Panc1 (cell line): ENCODE measurements at places on chromosomes 11 and 22. TPM values are rescaled to one million over a fixed set of nuclear protein-coding genes. Genes with fewer than 3 reads are reported as not detected.

INSC gene
- 0.08 TPM for total RNA-seq

ASCL3 gene
- not detected for total RNA-seq

DNA sequence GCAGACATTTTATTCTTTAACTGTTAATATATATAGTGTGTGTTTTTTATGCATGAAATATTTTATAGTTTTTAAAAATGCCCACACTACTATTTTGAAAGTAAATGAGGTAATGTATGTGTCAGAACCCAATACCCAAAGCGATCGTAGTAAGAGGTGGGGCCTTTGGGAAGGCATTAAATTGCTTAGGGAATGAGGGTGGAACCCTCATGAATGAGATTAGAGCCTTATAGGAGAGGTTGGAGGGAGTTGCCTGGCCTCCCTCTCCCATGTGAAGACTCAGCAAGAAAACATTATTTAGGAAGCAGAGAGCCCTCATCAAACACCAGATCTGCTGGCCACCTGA lies 11.1 kb downstream of the KLHL35 start:
- H3K4me1 ChIP-seq, result peaks cover 18% of the 10 kb centered on the region
- no peaks in the 10 kb centered on the region for H3K36me3 ChIP-seq
- no peak overlapping the region for H3K4me3 ChIP-seq

GRCh38 chr11:18485913-18486528 lies 30.4 kb downstream of the LDHAL6A start:
- H3K27me3 ChIP-seq, result no peaks in the 10 kb centered on the region
- no peak overlapping the region for H3K4me3 ChIP-seq

DNA sequence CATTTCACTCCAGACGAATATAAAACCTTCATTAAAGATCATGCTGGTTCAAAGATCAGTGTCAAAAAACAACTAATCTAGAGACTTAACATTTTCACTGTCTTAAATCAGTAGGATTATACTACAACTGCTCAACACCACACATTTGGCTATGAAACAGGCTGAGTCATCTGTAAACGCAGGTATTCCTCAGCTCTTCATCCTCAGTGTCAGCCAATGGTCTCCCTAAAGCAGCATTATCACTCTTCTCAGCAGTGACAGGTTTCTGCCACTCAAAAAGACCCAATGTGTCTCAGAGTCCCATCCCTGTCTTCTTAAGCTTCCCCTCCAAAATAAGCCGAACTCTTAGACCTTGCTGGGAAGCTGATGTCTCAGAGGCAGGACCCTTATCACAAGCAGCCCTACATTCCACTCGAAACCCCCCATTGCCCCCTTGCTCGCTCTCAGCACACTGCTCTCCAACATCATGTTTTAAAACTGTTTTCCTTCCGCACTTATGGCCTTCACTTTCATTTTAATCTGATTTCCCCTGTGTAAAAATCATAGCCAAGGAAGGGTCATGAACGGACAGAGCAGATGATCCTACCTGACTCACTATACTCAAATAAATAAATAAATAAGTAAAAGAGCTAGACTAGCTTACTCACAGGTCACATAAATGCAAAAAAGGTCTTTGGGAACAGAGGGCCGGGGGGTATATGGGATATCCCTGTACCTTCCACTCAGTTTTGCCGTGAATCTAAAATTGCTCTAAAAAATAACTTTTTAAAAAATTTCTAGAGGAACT lies 23.0 kb downstream of the CDON start:
- DNase-seq, result no peak
- H3K27ac ChIP-seq, result no peak overlapping the region
- H3K4me1 ChIP-seq, result no peaks in the 10 kb centered on the region
- H3K4me3 ChIP-seq, result no peak overlapping the region

DNA sequence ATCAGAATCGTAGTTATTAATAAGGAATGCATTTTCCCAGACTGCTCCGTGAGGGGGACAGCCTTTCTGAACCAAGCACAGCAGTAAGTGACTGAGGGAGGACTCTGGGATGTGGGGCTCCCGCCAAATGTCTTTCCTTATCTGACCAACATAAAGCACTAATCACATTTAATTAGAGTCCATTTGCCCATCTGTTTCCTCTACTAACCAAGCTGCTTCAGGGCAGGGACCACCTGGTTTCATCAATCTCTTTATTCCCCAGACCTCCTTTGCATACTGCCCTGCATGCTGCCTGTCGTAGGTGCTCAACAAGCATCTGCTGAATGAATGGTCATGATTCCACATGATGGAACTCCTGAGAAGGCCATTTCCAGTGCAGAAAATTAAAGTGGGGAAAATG lies 29.4 kb downstream of the SMCO4 start:
- no peaks in the 10 kb centered on the region for H3K27me3 ChIP-seq
- DNase-seq, result no peak
- H3K4me3 ChIP-seq, result no peak overlapping the region
- no peak overlapping the region for H3K27ac ChIP-seq
- H3K36me3 ChIP-seq, result no peaks in the 10 kb centered on the region
- H3K4me1 ChIP-seq, result no peaks in the 10 kb centered on the region

DNA sequence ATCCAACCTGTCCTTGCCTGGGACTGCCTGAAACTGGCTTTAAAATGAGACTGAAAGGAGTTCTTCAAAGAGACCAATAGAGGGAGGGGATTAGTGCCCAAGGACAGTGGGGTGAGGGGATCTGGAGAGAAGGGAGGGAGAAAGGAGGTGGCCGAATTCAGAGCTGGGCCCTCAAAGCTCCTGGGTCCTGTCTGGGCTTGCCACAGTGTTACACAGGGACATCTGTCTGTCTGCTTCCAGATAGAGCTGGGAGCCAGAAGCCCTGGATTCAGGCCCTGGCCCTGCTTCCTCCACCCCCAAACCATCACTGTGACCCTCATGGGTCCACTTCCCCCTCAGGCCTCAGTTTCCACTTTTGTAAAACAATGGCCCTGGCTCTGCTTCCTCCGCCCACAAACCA lies 3.6 kb downstream of the KCNJ4 start:
- H3K36me3 ChIP-seq, result no peaks in the 10 kb centered on the region
- H3K4me3 ChIP-seq, result no peak overlapping the region
- H3K4me1 ChIP-seq, result no peaks in the 10 kb centered on the region
- no peaks in the 10 kb centered on the region for H3K27me3 ChIP-seq
- H3K27ac ChIP-seq, result no peak overlapping the region
- no peak for DNase-seq

DNA sequence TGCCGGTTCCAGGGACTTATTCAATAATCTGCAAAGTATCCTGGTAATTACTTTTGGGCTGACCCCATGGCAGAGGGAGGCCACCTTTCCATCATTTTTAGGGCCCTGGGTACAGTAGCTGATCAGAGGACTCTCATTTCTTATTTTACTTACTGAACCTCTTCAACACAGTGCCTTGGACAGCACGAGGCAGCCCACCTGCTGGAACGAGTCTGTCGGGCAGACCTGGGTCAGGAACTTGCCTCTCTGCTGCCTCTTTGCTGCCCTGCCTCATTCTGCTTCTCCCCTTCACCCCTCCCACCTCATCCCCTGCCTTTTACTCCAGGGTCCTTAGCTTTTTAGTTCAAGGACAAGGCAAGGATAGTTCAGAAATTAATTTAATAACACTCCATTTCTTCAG lies 204.5 kb downstream of the CSNK2A3 start:
- H3K27me3 ChIP-seq, result no peaks in the 10 kb centered on the region
- H3K27ac ChIP-seq, result no peak overlapping the region

- H3K4me1 ChIP-seq, result no peaks in the 10 kb centered on the region
- no peaks in the 10 kb centered on the region for H3K36me3 ChIP-seq
- no peak overlapping the region for H3K27ac ChIP-seq
- no peak for DNase-seq
These were observed 30.9 kb upstream of the NECTIN1 start for GRCh38 chr11:119759747-119760412.

DNA sequence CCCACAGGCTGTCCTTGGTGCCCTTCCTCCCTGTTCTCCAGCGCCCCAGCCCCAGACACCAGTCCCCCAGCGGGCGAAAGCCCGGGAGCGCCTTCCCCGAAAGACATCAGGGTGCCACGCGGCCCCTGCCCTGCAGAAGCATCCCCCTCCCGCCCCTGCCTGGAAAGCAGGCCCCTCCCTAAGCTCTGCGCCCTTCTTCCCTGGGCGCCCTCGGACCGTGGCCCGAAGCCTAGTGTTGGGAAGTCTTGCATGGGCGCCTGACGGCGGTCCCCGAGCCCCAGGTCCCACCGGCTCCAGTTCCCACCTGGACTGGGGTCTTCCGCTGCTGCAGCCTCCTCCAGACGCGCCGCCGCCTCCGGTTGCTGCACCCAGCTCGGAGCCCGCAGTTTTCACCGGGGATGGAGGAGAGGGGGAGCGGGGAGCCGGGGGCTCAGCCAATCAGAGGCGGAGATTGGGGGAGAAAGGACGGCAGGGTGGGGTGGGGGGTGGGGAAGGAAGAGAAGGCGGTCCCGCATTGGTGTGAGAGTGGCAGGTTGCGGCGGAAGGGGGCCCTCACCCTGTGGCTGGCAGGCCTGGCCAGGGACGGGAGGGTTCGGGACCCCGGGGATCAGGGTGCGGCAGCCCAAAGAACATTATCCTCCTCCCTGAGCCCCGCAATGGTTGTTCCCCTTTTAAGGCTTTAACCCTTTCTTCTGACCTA lies at the start of gene THY1:
Gene THY1, minus strand, starts transcription at position 364 of the 700 bp plus-strand sequence. CDS start 2,267 bp downstream, outside the sequence.
- peak within 1 kb of the TSS; percentile 55 for H3K4me3 ChIP-seq
- peaks cover 5% of the 10 kb centered on the region for H3K27me3 ChIP-seq
- H3K4me1 ChIP-seq, result peaks cover 10% of the 10 kb centered on the region; the same call in 1 of the 2 replicates
- no peaks in the 10 kb centered on the region for H3K36me3 ChIP-seq

- no peaks in the 10 kb centered on the region for H3K4me1 ChIP-seq
- DNase-seq, result peak; percentile 51
- H3K36me3 ChIP-seq, result no peaks in the 10 kb centered on the region
- peak overlapping the region; percentile 10; the same call in 1 of the 2 replicates for H3K4me3 ChIP-seq
- no peak overlapping the region for H3K27ac ChIP-seq
These were observed 71.2 kb upstream of the TBCEL start for GRCh38 chr11:120952461-120953434.
